Foreskin melanocyte (primary cell): ENCODE measurements at places on chromosomes 16 and 17.

DNA sequence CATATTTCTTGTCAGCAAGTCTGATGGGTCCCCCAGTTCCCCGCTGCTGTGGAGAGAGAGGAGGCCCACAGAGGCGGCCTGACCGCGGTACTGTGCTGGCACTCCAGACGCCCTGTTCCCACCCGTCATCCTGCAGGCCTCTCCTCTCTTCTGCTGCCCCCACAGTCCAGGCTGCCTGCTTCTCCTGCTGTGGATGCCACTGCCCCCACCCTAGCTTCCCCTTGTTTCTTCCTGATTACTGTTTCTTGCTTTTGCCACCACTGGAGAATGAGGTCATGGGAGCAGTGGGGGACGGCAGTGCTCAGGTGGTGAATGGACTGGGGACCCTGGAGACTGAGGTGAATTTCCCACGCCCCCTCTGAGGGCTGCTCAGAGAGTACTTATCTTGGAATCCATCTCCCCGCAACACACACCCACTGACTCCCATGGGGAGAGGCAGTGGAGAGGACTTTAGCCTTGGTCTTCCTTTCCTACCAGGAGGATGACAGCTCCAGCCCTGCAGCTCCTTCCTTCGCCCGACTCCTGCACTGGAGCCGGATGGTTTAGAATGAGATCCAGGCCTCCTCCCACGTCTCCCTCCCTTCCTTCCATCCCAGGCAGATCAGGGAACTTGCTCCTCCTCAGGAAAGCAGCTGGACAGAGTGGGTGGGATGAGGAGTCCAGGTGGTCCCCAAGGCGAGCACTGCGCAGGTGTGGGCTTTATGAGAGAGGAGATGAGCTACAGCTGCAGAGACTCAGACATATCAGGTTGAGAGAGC is 60.4 kb downstream of the PLXDC1 start:
- no peak for DNase-seq

- no peak for DNase-seq
These were observed 160.4 kb downstream of the WWOX start for GRCh38 chr16:78259873-78260272.

DNA sequence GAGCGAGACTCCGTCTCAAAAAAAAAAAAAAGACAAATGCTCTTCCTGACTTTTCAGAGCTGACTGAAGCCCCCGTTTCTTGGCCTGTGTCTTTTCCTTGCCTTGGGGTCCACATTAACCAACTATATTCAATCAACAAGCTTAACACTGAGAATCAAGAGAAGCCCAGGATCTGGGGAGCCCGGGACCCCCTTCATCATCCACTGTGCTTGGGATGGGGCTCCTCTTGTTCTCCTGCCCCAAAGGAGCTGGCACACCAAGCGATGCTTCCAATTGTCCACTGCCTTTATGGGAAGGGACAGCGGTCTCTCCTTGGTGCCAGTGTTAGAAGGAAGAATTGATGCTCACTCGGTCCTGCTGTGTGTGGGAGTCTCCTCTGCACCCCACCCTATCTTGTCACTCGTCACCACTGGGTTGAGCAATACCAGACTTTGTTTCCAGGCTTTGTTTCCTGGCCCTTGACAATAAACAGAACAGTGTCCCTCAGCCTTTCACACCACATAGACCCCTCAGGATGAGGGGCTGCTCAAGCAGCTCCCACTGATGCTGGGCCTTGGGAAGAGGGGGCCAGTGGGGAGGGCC is 146.7 kb downstream of the KCNJ12 start:
- no peak for DNase-seq

DNA sequence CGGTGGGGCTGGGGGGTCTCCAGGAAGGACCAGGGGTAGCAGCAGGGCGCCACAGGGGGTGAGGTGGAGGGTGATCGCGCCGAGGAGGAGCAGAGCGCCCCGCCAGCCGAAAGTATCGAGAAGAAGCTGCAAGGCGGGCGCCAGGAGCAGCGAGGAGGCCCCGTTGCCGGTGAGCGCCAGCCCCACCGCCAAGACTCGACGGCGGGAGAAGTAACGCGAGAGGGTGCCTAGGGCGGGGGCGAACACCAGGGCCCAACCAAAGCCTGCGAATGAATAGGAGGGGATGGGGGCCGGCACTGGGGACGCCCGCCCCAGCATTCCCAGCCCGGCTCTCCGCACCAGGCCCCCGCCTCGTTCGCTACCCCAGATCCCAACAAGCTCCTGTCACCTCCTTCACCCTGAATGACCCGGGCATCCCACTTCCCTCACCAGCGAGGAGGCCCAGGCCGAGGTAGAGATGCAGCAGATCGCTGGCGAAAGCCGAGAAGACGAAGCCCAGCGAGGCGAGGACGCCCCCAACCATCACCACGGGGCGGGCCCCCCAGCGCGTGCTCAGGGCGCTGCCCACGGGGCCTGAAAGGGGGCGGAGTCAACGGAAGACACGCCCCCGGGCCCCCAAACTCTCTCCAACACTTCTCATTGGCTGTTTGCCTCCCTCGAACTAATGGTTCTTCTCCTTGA is 1.3 kb downstream of the SLC16A11 start:
- no peak for DNase-seq

DNA sequence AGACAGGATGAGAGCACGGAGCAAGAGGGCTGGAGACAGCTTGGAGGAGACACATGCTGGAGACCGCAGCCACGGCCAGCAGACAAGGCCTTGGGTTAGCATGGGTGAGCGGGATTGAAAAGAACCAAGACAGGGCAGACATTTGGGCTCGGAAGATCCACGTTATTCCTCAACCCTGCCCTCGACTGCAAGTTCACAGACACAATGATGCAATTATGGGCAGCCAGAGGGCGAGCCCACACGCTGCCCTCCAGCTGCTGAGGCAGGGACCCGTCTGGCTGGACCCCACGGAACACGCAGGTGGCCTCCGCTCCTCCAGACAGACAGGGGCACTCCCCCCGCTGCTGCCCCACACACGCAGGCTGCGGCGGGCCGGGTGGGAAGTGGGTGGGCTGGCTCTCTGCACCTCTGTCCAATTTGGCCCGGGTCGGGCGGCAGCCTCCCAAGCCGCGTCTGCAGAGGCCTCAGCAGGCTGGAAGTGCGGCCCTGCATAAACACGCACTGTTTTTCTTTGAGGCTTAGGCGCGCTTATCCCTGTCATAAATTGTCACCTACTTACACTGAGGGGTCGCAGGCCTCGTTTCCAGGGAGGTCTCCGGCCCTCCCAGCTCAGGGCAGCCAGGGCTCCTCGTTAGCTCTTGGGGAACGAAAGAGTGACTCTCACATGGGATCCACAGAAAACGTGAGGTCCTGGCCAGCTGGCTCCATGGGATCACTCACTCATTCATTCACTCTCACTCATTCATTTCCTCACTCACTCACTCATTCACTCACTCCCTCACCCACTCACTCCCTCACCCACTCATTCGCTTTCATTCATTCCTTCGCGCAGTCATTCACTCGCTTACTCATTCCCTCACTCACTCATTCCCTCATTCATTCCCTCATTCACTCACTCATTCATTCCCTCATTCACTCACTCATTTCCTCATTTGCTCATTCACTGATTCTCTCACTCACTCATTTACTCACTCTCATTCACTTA is 303.9 kb downstream of the C16orf95 start:
- no peak for DNase-seq

DNA sequence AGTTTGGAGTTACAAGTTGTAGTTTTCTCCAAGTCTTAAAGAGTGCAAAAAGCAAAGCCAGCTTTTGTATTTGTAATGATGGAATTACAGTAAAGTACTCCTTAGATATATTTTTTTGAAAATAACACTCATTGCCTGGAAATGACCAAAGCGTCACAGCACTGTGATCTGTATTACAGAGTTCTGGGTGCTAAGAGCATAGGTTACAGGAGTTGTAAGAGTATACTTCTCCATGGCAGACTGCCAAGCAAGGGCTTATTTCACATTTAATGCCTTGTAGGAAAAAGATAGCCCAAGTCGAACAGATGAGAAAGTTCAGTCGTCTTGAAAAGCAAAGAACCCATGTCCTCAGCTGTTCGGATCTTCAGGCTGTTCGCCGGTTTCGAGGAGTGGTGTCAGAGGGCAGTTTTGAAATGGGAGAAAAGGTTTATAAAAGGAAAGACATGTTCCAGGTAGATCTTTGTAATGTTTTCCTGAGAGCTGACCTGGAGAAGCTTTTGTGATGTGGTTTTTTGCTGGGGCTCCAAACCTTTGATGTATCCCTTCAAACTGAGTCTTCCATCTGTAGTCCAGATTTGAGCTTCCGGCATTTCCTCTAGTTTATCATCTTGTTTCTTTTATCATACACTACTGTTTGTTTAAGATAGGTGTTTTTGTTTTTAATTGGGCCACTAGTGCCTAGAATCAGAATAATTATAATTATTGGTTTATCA is 41.3 kb downstream of the ERCC4 start:
- DNase-seq = no peak

DNA sequence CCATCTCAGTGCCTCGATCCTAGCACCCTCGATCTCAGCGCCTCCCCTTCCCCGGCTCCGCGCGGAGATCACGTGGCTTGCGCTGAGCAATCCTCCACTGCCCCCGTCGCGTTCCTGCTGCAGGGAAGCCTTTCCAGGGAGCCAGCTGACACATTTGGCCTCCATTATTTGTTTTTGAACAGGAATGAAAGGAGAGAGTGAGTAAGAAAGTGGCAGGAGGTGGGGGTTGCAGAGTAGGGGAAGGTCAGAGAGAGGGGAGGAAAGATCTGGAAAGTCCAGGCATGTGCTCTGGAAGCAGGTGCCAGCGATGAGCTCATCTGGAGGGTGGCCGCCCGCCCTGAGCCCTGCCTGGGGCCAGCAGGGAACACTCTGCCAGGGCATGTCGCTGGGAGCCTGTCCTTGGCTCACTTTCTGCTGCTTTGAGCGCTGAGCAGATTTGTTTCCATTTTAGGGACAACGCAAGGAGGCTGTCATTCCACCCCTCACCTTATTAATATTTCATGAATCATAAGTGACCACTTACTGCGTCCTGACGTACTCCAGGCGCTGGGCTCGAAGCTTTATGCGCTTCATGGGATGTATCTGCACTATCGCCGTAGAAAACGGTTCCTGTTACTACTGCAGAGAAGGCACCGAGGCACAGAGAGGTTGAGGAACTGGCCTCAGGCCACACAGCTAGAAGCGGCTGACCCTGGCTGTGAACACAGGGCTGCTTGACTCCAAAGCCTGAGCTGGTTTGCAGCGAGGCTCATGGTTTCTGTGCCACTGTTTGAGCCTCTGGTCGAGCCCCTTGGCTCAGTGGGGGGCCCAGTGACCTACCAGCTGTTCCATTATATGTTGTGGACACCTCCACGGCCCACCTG is 283.1 kb downstream of the SEC14L1 start:
- no peak for DNase-seq

DNA sequence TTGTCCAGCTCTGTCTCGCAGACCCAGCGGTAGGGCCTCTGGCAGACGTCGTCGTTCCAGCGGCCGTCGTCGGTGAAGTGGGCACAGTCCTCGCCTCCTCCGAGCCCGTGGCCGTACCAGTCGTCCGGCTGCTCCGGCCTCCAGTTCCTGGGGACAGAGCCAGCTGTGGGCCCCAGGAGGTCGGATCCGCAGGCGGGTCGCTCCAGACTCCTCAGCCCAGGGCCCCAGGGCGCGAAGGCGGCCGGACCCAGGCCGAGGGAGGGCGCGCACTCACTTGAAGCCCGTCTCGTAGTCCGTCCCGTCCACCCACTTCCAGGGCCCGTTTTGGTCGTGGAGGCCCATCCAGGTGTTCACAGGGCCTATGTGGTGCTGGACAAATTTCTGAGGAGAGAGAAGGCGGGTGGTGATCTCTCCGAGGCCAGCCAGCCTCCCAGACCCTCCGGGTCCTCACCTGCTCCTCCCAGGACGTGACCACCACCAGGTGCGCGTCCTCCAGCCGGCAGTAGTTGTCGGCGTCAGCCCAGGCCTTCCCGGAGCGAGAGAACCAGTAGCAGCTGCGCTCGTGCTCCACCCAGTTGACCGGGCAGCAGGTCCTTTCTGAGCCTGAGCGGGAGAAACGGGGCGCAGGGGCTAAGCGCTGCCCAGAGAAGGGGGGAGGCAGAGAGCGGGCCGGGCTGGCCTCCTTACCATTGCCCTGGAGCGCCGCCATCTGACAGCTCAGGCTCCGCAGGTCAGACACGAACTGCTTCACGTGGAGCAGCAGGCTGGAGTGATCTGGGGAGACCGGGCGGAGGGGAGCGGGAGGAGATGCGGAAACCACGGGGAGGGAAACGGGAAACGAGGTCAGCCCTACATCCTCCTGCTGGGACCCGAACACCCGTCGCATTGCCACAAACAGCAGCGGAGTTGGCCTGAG is 5.2 kb downstream of the ASGR1 start:
- no peak for DNase-seq
